Regular cardiac myocyte (primary cell): ENCODE measurements at places on chromosomes 2 and 18. TPM values are rescaled to one million over a fixed set of nuclear protein-coding genes. Genes with fewer than 3 reads are reported as not detected.

The GREB1L gene
- total RNA-seq = 0.56 and 0.96 TPM in 2 replicates

The PROKR1 gene
- not detected in 2 replicates for total RNA-seq

The C2orf80 gene
- not detected in 2 replicates for total RNA-seq

The LBX2 gene
- 2.1 and 2.8 TPM in 2 replicates for total RNA-seq

The GORASP2 gene
- total RNA-seq = 33.5 and 56.7 TPM in 2 replicates

The CABLES1 gene
- total RNA-seq = 14.6 and 18.6 TPM in 2 replicates

The RAB31 gene
- 41.4 and 55.6 TPM in 2 replicates for total RNA-seq

The TMEM247 gene
- total RNA-seq = not detected in 2 replicates

The OSBPL1A gene
- total RNA-seq = 17.1 and 35.2 TPM in 2 replicates

The SERPINB7 gene
- 0.28 and 0.38 TPM in 2 replicates for total RNA-seq

The AMMECR1L gene
- 17.2 and 17.3 TPM in 2 replicates for total RNA-seq

The SIGLEC15 gene
- 1.7 and 6.3 TPM in 2 replicates for total RNA-seq

The ALPI gene
- not detected in 2 replicates for total RNA-seq

The LOXHD1 gene
- not detected in 2 replicates for total RNA-seq

The NEUROD1 gene
- total RNA-seq = not detected in 2 replicates

The SLC4A1AP gene
- total RNA-seq = 37.8 and 39.5 TPM in 2 replicates

The NAPG gene
- total RNA-seq = 58.1 and 60.0 TPM in 2 replicates

The SLC23A3 gene
- total RNA-seq = 0.58 and 1.7 TPM in 2 replicates

The GBX2 gene
- not detected in 2 replicates for total RNA-seq

The LHCGR gene
- total RNA-seq = not detected in 2 replicates

The ABCG5 gene
- total RNA-seq = not detected in 2 replicates

The RAMP1 gene
- 0.77 and 3.1 TPM in 2 replicates for total RNA-seq

The STARD6 gene
- total RNA-seq = 0.28 TPM in 1 of 2 replicates, not detected in the other

The SLC4A5 gene
- total RNA-seq = under 0.01 TPM in 1 of 2 replicates, not detected in the other

The PAPOLG gene
- total RNA-seq = 9.8 and 10.4 TPM in 2 replicates

The ST6GAL2 gene
- under 0.01 TPM in 2 replicates for total RNA-seq

The SLC35F5 gene
- total RNA-seq = 128 and 253 TPM in 2 replicates

The CD8B2 gene
- total RNA-seq = not detected in 2 replicates

The GPR39 gene
- 2.3 and 2.8 TPM in 2 replicates for total RNA-seq

The XIRP2 gene
- under 0.01 TPM in 1 of 2 replicates, not detected in the other for total RNA-seq

The SERPINB11 gene
- not detected in 2 replicates for total RNA-seq

The ACTR1B gene
- total RNA-seq = 66.1 and 66.5 TPM in 2 replicates

The ERICH2 gene
- not detected in 2 replicates for total RNA-seq

The FBXO15 gene
- 0.38 and 0.85 TPM in 2 replicates for total RNA-seq
